ENCODE measurements at places on chromosomes 3 and 15.

DNA sequence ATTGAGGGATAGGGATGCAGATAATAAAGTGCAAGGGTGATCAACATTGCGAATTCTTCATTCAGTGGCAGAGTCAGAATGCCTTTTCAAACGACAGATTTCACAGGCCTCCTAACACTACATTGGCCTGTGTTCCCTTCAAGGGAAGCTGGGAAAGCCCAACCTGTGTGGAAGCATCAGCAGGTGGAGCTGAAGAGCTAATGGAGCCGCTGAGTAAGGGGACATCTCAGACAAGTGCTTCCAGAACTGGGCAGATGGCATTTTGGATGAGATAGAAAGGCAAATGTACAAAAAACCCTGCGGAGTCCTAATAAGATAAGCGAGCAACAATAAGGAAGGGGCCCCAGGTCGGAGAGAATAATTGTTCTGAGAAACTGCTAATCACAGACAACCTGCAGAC lies 8.5 kb upstream of the SLC24A5 start:
- peak; percentile 65 for DNase-seq

DNA sequence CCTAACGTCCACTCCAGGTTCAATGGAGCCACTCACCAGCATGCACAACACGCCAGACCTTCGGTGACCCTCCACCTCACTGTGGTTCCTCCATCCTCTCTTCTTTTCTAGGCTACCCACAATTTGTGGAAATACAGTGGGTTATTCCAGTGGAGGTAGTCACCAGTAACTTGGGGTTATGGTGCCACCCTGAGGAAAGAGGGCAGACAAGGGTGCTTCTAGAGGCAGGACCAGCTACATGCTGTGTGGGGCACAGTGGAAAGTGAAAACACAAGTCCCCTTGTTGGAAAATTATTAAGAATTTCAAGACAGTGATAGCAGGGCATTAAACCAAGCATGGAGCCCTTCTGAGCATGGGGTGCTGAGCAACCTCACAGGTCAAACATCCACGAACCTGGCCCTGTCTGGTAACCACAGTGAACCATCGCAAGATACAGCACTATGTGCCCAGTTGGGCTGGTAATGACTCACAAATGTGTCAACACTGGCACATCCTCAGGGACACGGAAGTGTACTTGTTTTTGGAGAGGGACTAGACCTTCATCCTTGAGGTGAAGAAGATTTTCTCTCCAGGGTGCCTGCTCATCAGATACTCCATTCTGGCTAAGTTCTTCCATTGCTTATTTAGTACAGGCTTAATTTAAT lies 166.7 kb downstream of the STT3B start:
- DNase-seq: no peak

DNA sequence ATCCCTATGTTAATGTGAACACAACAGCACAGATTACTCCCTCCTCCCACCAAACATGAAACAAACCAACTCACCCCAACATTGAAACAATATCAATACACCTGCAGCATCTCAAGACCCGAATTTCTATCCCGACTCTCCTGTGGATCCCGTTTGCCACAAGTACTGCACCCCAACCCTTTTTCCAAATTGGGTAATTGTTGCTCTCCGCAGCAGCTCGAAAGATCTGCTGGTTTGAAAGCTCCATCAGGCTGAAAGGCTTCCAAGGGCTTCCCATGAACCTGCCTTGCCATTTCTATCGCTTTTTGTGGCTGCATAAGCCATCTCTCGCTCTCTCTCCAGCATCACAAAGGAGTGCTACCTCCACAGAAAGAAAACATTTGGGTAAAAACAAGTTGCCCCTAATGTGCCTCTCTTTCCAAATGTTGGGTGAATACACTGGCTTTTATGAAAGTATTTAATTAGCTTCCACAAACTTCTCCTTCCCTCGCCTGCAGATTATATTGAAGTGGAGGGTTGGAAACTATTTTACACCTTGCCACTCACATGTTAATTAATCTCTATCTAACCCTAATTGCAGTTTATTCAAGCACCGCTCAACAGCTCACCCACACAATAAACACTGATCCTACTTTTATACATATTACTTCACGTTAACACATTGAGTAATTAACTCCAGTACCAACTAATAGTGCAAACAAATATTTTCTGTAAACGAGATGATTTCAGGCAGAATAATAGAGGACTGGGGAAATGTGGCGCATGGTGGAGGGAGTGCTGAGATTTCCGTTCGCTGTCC lies 2.5 kb upstream of the FEZF2 start:
- no peak for DNase-seq

DNA sequence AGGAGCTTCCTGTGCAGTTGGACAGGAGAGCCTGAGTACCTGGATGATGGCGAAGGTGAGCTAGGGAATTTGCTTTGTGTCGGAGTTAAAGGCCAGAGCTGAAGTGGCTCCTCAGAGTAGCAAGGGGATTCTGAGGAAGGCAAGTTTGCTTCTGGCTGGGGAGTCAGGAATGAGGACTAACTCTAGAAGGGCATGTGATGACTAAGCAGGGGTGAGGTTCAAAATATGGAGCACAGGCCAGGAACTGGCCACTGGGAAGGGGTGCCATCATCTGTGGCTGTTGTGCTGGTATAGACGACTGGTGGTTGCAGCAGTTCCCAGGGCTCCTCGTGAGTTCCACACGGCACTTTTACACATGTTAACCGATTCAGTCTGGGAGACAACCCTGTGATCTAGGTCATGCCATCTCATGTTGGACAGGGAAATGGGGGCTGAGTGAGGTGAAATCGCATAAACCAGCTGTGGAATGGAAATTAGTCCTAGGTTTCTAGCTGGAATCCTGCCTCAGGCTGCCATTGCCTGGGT lies 100.8 kb downstream of the EEFSEC start:
- no peak for DNase-seq

- DNase-seq: no peak
These were observed 15.6 kb downstream of the CCRL2 start for GRCh38 chr3:46422617-46423016.

- no peak for DNase-seq
These were observed 420.4 kb upstream of the SEMA6D start for GRCh38 chr15:47296881-47297280.

DNA sequence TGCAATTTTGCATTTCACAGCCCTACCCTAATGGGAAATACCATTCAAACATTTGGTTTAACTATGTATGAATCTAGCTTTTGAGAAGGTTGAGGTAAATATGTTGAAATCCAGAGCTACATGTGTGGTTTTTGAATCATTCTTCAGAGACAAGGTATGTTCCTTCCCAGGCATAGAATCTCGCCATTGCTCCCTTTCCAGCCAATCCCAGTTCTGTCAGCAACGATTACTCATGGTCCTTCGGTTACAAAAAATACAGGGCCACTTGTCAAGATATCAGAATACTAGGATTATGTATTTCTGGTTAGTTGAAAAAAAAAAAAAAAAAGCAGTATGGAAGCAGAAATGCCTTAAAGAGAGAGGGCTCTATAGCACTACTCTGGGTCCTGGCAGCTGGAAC lies 182.4 kb downstream of the RBMS3 start:
- no peak for DNase-seq

- no peak for DNase-seq
These were observed 34.3 kb downstream of the ZMAT3 start for GRCh38 chr3:179037351-179037750.

GRCh38 chr15:63157891-63158431 lies 684 bp upstream of the RPS27L start:
- no peak for DNase-seq

DNA sequence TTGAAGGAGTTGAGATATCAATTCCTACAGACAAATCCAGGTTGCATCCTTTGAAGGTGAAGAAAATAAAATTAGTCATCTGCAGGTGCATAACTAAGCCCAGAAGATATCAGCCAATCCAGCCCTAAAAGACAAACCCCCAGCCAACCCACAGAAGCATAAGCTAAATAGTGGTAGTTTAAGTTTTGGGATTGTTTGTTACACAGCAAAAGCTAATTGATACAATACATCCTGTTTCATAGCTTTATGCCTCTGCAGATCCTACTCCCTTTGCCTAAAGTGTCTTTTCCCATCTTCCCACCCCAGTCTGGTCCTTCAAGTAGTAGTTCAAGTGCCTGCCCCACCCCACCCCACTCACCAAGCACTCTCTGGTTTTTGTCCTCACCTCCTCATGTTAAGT lies 48.6 kb upstream of the CAPN7 start:
- DNase-seq: no peak

DNA sequence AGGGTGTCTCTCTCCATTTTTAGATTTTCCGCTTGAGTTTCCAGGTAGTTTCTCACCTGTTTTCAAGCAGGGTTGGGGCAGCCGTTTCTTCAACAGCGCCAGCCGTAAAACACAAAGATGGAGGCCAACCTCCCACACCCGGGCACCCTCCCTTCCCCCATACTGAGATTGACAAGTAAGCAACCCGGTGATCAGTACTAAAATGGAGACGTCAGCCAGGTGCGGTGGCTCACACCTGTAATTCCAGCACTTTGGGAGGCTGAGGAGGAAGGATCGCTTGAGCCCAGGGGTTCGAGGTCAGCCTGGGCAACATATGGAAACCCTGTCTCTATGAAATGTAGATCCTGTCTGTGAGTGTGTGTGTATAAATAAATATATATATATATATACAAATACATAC lies 903 bp upstream of the ZSCAN2 start:
- DNase-seq: no peak

GRCh38 chr15:58704155-58704865 lies 45.2 kb downstream of the ADAM10 start:
- no peak for DNase-seq

DNA sequence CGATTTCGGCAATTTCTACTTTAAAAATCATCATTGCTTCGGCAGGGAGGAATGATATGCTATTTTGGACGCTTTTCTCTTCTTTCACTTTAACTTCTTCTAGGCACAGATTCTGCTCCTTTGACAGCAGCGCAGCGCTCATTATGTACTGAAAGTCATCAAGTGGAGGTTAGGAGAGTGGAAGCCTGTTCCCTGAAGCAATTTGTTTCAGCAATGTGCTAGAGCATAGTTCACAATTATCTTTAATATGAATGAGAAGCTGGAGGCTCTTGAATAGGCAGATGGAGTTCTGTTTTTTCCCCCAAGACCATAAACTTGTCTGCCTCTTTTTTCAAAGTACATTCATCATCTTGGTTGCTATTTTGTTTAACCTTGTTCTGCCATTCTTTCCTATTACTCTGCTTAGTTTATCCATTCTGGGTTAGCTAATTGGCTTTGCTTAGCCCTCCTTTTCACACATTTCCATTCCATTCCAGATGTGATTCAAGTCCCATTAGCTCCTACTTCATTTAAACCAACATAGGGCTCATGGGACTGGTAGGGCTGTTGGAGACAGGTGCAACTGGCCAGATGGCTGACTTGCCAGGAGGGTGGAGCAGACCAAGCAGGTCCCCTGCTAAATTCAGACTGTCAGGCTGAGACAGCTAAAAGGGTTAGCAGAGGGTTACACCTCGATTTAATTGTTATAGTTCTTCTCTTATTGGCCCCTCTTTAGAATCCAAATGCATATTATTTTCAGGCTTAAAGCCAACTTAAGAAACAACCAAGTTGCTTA lies 534.7 kb upstream of the CBLB start:
- no peak for DNase-seq

DNA sequence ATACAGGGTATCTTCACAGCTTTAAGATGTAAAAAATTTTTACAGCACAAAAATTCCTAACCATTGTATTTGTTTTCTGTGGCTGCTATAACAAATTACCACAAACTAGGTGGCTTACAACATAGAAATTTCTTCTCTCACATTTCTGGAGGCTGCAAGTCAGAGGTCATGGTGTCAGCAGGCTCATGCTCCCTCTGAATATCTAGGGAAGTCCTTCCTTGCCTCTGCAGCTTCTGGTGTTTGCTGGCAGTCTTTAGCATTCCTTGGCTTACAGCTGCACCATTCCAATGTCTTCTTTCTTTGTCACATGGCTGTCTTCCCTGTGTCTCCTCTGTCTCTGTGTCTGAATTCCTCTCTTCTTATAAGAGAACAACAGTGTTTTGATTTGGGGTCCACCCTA lies 310.2 kb upstream of the SUCLG2 start:
- no peak for DNase-seq

- DNase-seq: peak; percentile 98
These were observed 50.6 kb downstream of the SLC6A6 start for GRCh38 chr3:14452740-14453710.

- no peak for DNase-seq
These were observed 186.6 kb upstream of the RORA start for GRCh38 chr15:61415617-61416120.

DNA sequence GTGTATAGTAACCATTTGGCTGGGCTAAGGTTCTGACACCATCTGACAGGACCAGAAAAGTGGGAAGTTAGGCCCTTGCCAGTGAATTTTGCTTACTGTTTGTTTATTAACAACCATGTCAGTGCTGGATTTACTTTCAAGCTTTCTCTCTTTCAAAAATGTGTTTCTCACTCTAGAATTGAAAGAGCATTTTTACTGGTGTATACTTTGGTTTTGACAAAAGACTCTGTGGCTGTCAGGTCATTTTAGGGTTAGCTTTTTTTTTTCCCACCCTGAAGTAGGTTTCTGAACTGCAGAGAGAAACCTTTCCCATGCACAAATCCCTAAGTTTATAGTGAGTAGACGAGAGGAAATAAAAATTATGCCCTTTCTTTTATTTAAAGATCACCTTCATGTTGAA lies 230.0 kb upstream of the TBC1D5 start:
- DNase-seq: no peak

- DNase-seq: no peak
These were observed 44.0 kb downstream of the TM2D3 start for GRCh38 chr15:101608201-101608600.
